Substantia nigra (tissue), 51 donors: ENCODE measurements at places on chromosomes 2 and 18.

- no peak for DNase-seq
Observed at GRCh38 chr2:9163306-9164111, 43.1 kb upstream of the ASAP2 start.

- DNase-seq = no peak
Observed at GRCh38 chr2:120345608-120346007, 328 bp upstream of the INHBB start.

- no peak for DNase-seq
Observed at GRCh38 chr2:85395912-85396475, 14.2 kb downstream of the CAPG start.

GRCh38 chr2:1743396-1744150 lies 742 bp downstream of the PXDN start:
- no peak for DNase-seq

- DNase-seq = no peak
Observed at GRCh38 chr2:177052471-177052870, 160.1 kb upstream of the HNRNPA3 start.

GRCh38 chr2:48504647-48505327 lies 25.2 kb upstream of the STON1 start:
- no peak for DNase-seq

GRCh38 chr18:76814256-76814655 lies 8.1 kb upstream of the ZNF236 start:
- DNase-seq = no peak

DNA sequence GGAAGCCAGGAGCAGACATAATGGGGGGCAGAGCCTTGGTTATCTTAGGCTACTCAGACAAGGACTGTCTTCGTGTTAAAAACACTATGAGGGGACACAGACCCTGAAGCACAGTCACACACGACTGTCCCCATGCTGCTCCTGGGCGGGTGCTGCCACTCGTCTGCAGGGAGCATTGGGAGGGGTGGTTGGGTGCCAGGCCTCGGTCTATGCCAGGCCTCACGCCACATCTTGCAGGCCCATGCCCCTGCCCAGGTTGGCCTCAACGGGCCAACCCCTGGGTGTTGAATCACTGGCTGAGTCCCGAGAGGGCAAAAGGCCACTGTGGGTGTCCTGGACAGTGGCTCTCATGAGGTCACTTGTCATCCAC lies 97.9 kb downstream of the USP40 start:
- DNase-seq = no peak

DNA sequence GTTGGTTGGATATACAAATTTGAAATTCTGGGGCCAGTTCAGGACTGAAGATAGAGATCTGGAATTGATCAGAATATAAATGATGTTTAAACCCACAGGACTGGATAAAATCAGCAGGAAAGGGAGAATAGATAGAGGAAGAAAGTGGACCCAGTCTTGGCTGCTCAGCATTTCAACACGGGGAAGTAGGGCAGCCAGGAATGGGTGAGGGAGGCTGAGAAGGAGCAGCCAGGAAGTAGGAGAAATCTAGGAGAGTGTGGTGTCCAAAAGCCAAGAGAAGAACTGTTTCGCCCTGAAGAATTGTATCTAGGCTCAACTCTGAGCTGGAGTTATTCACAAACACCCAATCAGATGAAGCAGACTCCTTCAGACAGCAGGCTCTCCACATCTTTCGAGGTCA lies 197.9 kb downstream of the CDCA7 start:
- DNase-seq = no peak

GRCh38 chr18:10301831-10302483 lies 152.5 kb upstream of the APCDD1 start:
- no peak for DNase-seq

DNA sequence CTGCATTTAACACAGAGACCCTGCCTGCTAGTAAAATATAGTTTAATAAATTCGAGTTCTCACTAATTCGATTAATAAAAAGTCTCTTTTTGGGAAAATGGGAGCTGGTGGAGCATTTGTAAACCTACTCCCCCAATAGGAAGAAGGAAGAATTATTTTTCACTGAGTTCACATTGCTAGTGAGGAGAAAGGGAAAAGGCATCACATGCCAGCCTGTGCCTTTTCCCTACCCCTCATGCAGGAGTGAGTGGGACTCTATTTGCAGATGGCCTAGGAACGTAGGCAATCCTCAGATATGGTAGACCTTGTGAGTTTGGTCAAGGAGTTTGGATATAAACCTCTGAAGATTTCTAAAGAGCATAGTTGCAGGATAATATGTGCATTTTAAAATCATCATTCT lies 218.4 kb upstream of the TRIB2 start:
- DNase-seq = no peak

DNA sequence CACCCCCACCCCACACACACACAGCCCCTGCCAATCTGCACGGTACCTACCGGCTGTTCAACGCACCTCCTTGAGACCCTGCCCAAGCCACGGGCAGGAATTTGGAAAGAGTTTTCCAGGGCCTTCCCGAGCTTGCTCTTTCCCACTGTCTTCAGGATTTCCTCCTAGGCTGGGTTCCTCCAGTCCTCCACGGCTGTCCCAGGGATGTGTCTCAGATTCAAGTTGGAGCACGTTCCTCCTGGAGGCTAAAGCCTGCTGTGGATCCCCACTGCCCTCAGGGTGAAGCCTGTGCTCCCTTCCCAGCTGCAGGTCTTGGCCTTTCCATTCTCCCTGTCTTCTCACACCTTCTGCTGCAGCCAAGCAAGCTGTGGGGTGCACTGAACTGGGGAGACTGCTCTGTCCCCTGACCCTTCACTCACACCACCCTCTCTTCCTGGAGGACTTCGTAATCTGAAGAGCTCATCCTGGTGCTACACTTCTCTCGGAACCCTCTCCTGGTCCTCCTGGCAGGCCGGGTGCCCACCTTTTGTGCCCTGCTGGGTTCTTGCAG lies 54.9 kb upstream of the HS6ST1 start:
- DNase-seq = no peak

GRCh38 chr2:195513119-195513518 lies 143.9 kb upstream of the SLC39A10 start:
- DNase-seq = no peak

- no peak for DNase-seq
Observed at GRCh38 chr2:219507581-219508443, 6.5 kb upstream of the ASIC4 start.

DNA sequence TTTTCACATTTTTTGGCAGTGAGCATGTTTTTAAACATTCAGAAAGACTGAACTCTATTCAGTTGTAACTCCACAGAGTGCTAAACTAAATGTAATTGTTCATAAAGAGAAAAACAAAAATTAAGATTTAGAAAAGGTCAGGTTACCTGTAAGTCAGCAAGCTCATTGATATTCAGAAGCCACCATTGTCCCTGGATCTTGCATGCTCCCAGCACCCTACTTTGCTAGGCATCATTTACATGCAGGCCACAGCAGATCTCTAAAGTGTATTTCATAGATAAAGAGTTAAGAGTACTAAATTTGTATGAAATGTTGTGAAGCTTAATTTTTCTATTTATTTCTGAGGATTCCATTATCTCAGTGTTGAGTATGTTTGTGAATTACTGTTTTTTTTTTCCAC lies 64.8 kb upstream of the CDH19 start:
- no peak for DNase-seq

- no peak for DNase-seq
Observed at GRCh38 chr18:75524841-75525240, 97.3 kb upstream of the SMIM21 start.

GRCh38 chr2:1755436-1756191 lies 11.3 kb upstream of the PXDN start:
- DNase-seq = no peak

- no peak for DNase-seq
Observed at GRCh38 chr2:183049420-183049819, 11.2 kb upstream of the NCKAP1 start.

- DNase-seq = no peak
Observed at GRCh38 chr2:96828436-96828835, 12.4 kb downstream of the CNNM3 start.

GRCh38 chr18:48785091-48785614 lies 165.6 kb downstream of the SMAD7 start:
- DNase-seq = peak; percentile 35

DNA sequence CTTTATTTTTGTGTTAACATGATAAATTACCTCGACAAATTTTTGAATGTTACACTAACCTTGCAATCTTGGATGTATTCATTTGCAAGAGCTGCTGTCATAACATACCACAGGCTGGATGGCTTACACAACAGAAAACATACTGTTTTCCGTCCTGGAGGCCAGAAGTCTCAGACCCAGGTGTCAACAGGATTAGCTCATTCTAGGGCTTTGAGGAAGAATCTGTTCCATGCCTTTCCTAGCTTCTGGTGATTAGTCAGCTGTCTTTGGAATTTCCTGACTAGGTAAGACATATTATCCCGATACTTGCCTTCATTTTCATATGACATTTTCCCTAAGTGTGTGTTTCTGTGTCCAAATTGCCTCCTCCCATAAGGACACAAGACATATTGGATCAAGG lies 188.6 kb upstream of the CDH19 start:
- DNase-seq = no peak

GRCh38 chr18:9184998-9185613 lies 48.5 kb downstream of the ANKRD12 start:
- DNase-seq = no peak

DNA sequence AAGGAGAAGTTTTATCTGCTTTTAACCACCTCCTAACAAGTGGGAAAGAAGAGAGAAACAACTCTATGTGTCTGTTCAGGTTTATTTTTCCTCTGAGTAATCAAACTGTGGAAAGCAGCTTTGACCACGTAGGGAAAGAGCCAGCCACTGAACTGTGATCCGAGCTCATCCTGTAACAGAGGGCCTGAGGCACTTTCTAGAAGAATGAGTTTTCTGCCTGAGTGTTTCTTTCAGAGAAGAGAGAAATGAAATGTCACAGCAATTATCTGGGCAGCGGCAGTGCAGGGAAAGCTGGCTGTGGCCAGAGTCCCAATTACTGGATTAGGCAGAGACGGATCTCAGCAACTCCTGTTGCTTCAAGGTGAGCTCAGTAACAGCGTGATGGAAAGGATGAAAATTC lies 151.9 kb downstream of the CD226 start:
- DNase-seq = no peak
